Activated CD8-positive, alpha-beta memory T cell treated with anti-CD3 and anti-CD28 coated beads for 1 hour (primary cell): ENCODE measurements at places on chromosomes 3 and 15.

DNA sequence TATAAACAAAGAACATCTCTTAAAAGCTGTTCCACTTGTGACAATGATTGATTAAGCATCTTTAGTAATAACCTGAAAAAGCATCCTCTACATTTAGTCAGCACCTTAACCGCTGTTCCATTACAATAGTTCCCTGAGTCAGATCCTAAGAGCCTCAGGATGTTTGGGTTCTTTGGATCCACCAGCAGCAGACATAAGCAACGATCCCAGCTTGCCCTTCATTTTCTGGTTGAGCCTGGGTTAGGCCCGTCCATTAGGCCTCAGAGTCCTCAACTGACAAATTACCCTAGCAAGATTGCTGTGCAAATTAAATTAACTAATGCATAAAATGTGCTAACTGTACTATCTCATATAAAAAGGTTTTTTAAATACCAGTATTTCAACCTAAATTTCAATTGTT, 42.3 kb upstream of the ROBO1 start:
- no peak for DNase-seq

GRCh38 chr3:69993757-69994156, 5.8 kb upstream of the SAMMSON start:
- DNase-seq = no peak

GRCh38 chr3:43704697-43705096, 14.0 kb downstream of the ABHD5 start:
- DNase-seq = no peak

GRCh38 chr3:108024146-108024850, 66.5 kb downstream of the CD47 start:
- no peak for DNase-seq

DNA sequence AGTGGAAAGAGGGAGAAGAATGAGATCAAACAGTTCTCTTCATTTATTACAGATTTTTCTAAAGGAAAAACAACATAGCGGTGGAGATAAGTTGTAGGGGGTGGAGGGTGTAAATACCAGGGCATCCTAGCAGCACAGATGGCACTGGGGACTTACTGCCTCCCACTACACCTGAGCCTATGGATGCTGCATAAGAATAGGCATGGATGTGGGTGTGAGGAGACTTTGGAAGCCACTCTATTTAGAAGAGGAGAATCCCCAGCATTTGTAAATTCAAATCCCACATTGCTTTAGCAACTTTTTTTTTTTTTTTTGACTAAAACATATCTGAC, 27.4 kb upstream of the IL1RAP start:
- DNase-seq = no peak

GRCh38 chr15:85284497-85284896, 95.9 kb upstream of the AKAP13 start:
- DNase-seq = no peak

GRCh38 chr15:42929306-42929848, 8.8 kb upstream of the TTBK2 start:
- DNase-seq = no peak

- DNase-seq = no peak
These were observed 55.4 kb upstream of the KLF13 start for GRCh38 chr15:31271224-31271635.

GRCh38 chr15:31275331-31276262, 51.0 kb upstream of the KLF13 start:
- DNase-seq = no peak

DNA sequence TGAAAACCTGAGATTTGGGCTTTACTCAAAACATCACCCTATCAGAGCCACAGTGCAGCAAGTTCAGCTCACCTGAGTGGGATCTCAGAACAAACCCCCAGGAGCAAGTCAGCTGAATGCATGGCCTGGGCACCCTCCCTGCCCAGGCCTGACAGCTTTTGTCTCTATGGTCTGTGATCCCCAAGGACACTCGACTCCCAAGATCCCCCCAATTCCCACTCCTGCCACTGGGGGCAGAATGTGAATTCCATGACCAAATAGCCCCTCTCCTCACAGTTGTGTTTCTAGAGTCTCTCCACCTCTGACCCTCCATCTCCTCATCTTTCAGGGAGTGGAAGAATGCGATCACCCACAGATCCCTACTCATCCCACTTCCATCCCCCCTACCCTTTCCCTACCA, 58.9 kb downstream of the ZNF445 start:
- no peak for DNase-seq

DNA sequence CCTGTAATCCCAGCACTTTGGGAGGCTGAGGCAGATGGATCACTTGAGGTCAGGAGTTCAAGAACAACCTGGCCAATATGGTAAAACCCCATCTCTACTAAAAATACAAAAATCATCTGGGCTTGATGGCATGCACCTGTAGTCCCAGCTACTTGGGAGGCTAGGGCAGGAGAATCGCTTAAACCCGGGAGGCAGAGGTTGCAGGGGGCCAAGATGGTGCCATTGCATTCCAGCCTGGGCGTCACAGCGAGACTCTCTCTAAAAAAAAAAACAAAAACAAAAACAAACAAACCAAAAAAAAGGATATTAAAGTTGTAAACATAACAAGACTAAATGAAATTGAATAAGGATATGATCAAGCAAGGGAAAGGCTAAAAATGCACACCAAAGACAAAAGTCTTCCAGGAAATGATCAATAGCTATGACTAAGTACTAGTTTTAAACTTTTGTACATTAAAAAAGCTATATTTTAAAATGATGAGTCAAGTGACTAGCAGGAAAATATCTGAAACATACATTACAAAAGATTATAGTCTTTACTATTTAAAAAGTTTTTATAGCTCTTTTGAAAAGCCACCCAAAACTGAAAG, 28.6 kb downstream of the KLHL6 start:
- no peak for DNase-seq

DNA sequence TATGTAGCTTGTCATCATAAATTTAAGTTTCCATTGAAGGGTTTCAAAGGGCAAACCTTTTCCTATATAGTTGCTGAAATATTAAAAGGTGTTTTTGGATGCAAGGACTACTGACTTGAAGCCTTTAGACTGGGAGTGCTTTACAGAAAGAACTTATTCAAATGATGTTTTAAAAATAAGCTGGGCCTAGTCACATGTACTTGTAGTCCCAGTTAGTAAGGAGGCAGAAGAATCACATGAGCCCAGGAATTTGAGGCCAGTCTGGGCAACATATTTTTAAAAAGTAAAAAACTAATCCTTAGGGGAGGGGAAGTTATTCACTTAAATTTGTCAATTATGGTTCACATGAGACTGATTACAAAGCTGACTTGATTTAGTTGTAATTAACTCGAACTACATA, 65.0 kb downstream of the SMARCC1 start:
- no peak for DNase-seq

- DNase-seq = no peak
These were observed 117.5 kb upstream of the SEMA6D start for GRCh38 chr15:47599806-47600205.

DNA sequence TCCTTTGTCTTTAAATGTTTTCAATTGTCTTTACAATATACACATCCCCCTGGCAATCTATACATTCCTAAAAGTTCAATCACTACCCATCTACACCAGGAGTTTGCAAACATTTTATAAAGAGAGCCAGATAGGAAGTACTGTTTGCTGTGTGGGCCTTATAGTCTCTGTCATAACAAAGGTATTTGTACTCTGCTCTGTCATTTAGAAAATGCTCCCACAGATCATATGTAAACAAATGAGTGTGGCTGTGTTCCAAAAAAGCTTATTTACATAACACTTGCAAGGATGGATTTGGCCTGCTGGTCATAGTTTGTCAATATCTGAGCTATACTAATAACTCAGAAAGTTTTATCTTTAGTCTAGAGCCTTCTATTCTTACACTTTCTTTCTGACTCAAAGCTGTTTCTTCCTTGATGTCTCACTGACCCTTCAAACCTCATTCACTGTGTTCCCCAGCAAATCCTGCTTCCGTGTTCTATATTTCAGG, 511.9 kb downstream of the GBE1 start:
- no peak for DNase-seq

- peak; percentile 19 for DNase-seq
These were observed 383.1 kb upstream of the TPRG1 start for GRCh38 chr3:188788621-188789081.

- DNase-seq = no peak
These were observed 58.8 kb upstream of the GOLGA8A start for GRCh38 chr15:34496207-34496995.

- no peak for DNase-seq
These were observed 39.0 kb upstream of the THRB start for GRCh38 chr3:24533561-24534193.

GRCh38 chr3:18111796-18112232, 313.3 kb downstream of the SATB1 start:
- no peak for DNase-seq

DNA sequence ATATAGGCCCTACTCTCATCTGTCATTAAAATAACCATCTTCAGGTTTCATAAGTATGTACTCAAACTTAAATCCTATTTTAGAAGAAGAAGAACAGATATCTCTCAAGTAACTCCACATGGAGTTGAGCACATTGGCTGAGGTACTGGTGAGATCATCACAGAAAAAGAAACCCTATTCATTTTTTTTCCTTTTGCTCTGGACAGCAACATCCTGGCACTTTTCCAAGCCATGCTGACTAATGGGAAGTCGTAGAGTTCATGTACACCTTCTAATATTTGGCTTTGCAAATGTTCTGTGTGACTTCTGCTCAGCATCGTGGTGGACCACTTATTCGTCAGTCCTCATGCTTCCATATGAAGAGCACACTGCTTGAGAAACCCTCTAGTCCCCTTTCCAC, 336.0 kb upstream of the KCNH8 start:
- no peak for DNase-seq
